ENCODE measurements at places on chromosomes 2 and 18.
A peak's percentile ranks its signal among the peaks of the same experiment; 100 is the strongest.

- DNase-seq: no peak
Measured at GRCh38 chr18:73793386-73793785, 354.2 kb downstream of the FBXO15 start.

DNA sequence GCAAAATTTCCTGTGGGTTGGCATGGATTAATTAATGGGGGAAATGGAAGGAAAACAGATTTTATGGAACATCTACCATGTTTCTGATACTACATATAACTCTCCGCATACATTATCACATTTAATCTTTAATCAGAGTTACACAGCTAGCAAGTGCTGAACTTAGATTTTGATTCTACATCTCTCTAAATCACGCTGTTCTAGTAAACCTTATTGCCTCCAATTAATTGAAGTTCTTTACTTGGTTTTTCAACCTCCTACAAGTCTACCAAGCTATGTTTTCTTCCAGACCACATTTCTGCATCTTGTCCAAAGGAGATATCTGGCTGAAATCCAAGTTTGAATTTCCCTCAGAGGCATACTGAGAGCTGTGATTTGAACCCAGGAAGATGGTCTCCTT is 125.8 kb upstream of the GAREM1 start:
- no peak for DNase-seq

DNA sequence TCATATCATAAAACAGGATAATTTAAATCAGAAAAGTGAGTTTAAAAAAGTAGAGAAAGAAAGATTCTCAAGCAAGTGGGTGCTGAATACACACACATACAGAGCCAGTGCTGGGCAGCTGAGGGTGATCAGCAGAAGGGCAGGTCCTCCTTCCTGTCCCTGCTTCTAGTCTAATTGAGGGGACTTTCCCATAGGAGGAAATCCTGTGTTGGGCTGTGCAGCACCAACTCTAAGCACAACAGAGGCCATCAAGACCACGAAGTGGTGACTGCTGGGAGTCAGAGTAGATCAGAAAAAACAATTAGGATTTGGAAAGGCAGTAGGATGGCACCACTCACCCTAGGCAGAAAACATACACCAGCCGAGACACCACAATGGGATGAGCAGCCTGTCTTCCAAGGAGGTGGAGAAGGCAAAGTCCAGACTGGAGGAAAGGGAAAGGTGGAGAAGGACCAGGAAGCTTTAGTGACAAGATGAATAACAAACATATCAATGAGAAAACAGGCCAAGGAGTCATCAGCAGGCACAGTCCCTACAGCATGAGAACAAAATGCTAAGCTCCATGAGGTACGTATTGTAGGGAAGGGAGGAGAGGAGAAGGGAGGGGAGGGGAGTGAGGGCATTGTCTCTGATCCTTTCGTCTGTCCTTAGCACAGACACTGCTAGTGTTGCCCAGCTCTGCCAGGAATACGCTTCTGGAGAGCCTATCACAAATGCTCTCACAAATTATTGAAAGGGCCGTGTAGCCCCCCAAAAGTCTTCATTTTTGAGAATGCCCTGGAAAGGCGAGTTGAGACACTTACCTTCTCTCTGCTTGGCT is 16.7 kb upstream of the MSGN1 start:
- no peak for DNase-seq

DNA sequence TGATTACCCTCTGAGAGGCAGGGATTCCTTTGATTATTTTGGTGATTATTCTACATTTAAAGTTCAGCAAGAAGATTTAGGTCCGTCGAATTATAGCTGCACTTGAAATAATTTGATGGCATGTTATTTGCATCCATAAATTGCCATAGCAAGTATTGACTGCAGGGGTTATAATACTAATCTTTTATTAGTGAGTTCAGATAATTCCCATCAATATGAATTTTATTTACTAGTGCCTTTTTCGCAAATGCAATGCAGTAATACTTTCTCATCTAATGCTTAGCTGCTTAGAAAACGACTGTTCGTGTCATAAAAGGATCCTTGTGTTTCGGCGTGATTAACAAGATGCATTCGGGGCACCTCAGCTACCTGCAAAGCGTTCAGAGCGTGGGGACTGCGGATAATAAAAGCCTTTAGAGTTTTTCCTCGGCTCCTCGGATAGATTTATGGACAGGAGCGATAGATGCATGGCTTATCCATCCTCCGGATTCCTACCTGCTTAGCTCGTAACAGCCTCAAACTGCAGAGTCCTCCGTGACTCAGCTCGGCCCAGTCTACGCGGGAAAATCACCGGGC is 2.5 kb upstream of the GBX2 start:
- no peak for DNase-seq

DNA sequence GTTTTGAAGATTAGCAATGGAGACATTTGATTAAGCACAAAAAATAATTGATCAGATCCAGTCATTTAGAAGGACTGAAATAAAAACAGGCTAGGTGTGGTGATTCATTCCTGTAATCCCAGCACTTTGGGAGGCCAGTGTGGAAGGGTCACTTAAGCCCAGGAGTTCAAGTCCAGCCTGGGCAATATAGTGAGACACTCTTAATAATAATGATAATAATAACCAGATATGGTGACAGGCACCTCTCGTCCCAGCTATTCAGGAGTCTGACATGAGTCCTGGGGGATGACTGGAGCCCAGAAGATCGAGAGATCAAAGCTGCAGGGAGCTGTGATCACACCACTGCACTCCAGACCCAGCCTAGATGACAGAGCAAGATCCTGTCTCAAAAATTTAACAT is 3.5 kb upstream of the FN1 start:
- DNase-seq: no peak

GRCh38 chr2:120885749-120886148 is 150.1 kb downstream of the GLI2 start:
- DNase-seq: no peak

GRCh38 chr2:207408086-207408794 is 121.5 kb upstream of the CREB1 start:
- no peak for DNase-seq

- DNase-seq: no peak
Measured at GRCh38 chr2:149059822-149060221, 21.3 kb downstream of the LYPD6B start.

GRCh38 chr2:229980431-229981184 is 58.3 kb downstream of the FBXO36 start:
- DNase-seq: peak; percentile 54

DNA sequence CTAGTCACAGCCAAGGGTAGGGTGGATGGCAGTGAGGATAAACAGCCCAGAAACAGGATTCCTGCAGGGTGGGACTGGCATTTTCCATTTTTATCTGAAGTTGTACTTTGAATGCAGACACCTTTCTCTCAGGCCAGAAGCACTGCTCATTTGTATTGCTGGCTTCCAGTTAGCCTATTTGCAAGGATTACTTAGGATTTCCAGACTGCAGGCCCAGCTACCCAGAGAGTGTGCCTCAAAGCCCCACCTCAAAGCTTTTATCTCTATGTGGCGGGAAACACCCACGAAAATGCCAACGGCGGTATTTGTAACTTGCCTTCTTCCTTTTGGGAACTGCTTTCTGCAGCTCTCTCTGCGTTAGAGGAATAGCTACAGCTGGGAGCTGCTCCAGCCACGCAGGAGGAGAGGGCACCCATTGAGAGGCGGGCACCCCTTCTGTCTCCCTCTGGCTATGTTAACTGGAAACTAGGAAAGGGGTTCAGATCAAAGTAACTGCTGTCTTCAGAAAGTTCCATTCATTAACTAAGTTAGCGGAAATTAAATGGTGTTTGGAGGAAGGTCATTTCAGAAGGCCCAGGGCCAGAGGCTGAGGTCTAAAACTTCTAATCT is 144.9 kb downstream of the TGIF1 start:
- peak; percentile 59 for DNase-seq

DNA sequence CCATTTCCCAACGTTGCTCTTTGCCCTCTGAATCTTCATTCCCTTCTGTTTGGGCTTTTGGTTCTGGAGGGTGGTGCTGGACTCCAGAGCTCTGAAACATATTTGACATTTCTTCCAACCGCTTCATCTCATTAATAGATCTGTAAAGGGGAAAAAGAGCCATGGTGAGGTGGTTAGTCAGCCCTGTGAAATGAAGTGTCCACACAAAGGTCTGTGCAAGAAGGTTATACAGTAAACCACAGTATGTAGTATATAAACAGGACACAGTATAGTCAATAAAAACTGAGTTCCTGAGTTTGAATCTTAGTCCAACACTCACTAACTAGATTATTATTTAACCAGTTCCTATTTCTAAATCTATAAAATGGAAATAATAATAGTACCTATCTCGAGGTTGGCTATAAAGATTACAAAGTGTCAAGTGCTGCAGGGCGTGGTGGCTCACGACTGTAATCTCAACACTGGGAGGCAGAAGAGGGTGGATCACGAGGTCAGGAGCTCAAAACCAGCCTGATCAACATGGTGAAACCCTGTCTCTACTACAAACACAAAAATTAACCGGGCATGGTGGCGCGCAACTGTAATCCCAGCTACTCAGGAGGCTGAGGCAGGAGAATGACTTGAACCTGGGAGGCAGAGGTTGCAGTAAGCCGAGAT is 13.1 kb downstream of the STARD7 start:
- DNase-seq: peak; percentile 38

GRCh38 chr18:47790036-47790435 is 140.4 kb downstream of the SMAD2 start:
- DNase-seq: no peak

DNA sequence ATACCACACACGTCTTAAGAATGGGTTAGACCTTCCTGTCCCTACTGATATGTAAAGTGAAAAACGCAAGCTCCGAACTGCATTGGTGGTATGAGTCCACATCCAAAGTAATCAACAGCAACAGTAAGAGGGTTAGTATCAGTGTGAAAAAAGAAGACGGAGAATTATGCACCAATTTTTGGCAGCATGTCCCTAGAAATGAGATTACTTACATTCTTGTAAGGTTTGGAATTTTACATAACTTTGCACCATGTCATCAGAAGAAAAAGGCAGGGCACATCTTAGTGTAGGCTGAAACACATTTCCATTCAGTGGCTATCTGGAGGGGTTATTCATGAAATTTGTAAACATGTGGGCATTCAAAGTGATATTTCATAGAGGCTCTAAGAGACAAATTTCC is 88.2 kb downstream of the LONRF2 start:
- no peak for DNase-seq

DNA sequence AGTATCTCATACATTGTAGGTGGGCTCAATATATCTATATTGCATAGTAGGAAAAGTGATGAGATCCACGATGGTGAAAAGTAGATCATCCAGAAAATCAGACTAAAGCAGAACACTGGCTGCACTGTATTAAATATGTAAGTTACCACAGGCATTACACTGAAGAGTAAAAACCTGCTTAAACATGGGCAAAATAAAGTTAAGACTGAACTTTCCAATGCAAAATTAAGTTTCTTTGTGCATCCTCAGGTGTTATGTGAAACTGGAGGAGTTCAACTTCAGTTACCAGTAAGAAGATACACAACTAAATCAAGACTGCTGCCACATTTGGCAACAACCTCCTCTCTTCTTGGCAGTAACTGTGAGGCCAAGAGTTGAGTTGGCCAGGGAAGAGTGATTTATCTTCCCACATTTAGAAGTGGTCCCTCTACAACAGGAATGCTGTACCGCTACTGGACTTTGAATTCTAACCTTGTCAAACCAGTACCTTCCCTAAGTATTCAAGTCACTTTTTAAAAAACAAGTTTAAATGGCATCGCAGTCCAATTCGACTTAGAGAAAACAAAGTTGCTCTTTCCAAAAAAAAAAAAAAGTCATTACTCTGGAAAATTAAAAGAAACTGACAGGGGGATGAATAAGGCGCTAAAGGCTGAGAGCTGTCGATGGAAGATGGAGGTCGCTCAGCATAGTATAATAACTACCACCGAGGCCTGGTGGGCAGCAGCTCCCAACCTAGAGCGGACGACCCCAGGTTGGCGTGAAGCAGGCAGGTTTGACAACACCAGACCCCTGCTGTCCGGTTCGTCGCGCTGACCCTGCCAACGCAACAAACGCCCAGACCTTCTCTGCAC is 1.1 kb downstream of the MAP4K3 start:
- peak; percentile 63 for DNase-seq

DNA sequence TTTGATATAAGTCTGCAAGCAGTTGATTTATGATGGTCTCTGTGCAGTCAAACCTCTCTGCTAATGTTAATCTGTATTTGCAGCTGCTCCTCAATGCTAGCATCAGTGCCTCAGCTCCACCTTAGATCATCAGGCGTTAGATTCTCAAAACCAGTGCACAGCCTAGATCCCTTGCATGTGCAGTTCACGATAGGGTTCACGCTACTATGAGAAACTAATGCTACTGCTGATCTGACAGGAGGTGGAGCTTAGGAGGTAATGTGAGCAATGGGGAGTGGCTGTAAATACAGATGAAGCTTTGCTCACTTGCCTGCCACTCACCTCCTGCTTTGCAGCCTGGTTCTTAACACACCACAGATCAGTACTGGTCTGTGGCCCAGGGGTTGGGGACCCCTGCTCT is 18.4 kb downstream of the RBKS start:
- no peak for DNase-seq

- no peak for DNase-seq
Measured at GRCh38 chr2:213152888-213153287, 1.5 kb upstream of the IKZF2 start.

DNA sequence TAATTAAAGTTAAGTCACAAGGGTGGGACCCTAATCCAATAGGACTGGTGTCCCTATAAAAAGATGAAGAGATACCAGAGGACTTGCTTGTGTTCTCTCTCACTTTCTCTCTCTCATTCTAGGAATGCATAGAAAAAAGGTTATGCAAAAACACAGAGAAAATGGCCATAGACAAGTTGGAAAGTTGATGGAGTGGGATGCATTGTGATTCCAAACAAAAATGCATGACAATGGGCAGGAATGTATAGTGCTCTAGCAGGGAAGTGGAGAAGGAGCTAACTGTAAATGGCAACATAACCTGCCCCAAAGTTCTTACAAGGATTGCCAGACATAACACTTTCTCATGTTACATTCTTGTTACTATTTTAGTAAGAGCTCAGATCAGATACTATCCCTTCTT is 301.6 kb upstream of the LRATD1 start:
- no peak for DNase-seq

GRCh38 chr18:9137168-9138066 is 836 bp downstream of the ANKRD12 start:
- peak; percentile 58 for DNase-seq

DNA sequence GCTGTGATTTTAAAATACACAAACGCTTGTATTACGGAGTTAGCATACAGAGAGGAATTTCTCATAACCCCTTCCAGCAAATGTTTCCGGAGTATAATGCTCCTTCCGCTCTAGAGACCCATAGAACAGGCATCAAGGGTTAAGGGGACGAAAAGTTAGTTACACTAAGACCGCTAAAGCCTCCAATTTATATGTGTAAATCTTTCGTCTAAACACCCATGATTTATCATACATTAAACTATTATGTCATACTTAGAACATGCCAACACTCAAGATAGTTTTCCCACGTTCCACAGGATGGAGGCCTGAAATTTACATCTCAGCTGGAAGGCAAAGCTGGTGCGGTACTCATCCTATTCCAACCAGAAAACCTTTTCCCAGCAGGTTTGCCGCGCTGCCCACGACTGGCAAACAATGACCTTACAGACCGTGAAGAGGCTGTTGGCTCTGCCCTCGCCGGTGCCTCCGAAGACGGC is 650 bp downstream of the ORMDL1 start:
- no peak for DNase-seq

- no peak for DNase-seq
Measured at GRCh38 chr2:85401844-85402243, 8.3 kb downstream of the CAPG start.

- DNase-seq: peak; percentile 38
Measured at GRCh38 chr2:62340994-62341484, 145.1 kb downstream of the B3GNT2 start.

- no peak for DNase-seq
Measured at GRCh38 chr2:60976875-60977561, 40.5 kb upstream of the PEX13 start.

All from testis (tissue), 5 donors.